ENCODE measurements at places on chromosomes 2 and 18.
A peak's percentile ranks its signal among the peaks of the same experiment; 100 is the strongest.

GRCh38 chr2:58571181-58571852 lies 330.2 kb upstream of the FANCL start:
- DNase-seq: peak; percentile 14

- DNase-seq: no peak
These were observed 57.9 kb upstream of the CXCR4 start for GRCh38 chr2:136175868-136176267.

GRCh38 chr2:158716921-158717320 lies 78.2 kb upstream of the DAPL1 start:
- DNase-seq: no peak

GRCh38 chr18:55458456-55459203 lies 129.4 kb downstream of the TCF4 start:
- DNase-seq: no peak

GRCh38 chr2:36379710-36380448 lies 24.3 kb downstream of the CRIM1 start:
- DNase-seq: no peak

DNA sequence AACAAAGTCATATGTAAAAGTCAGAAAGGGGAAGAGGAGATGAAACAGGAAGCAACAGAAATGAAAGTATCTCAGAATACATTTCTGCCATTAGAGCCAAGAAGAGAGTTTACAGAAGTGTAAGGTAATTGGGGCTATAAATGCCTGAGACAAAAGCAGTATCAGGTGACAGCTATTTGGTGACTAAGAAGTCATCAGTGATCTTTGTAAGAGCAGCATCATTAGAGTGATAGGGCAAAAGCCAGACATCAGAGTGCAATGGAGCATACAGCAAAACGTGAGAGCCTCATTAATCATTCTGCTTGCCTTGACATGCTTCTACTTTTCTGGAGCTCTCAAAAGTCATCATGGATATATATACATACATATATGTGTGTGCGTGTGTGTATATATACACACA lies 804.7 kb upstream of the PIK3C3 start:
- DNase-seq: peak; percentile 10
